ENCODE measurements at places on chromosomes 16 and 17.
A peak's percentile ranks its signal among the peaks of the same experiment; 100 is the strongest.

GRCh38 chr17:27157297-27157696, 136.6 kb upstream of the WSB1 start:
- no peak for DNase-seq

- no peak for DNase-seq
These were observed 271.2 kb downstream of the NTN1 start for GRCh38 chr17:9292561-9292941.

- no peak for DNase-seq
These were observed 191.1 kb downstream of the ZFHX3 start for GRCh38 chr16:72856797-72857196.

DNA sequence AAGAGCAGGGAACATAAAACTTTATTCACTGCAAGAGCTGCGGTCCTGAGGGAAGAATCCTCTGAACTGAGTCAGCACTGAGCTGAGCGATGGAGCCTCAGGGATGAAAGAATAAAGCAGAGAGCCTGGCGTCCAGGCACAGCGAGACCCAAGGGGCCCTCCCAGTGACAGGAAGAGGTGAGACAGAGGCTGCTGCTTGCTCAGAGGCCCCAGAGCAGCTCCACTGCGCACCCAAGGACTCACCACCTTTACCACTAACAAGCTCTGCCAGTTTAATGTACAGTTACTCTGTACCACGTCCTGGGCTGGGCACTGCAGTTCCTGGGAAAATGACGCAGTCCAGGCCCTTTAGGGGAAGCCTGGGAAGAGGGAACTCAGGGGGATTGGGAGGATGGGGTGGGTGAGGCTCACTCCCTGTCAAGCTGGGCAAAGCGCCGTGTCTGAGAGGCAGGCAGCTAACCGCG, 5.6 kb downstream of the GFAP start:
- DNase-seq, result peak; percentile 45

GRCh38 chr16:12259651-12260050, 283.1 kb downstream of the SNX29 start:
- no peak for DNase-seq

Measured in AG04449 (cell line).